ENCODE measurements at places on chromosomes 7 and 10. TPM values are rescaled to one million over a fixed set of nuclear protein-coding genes. Genes with fewer than 3 reads are reported as not detected.

DNA sequence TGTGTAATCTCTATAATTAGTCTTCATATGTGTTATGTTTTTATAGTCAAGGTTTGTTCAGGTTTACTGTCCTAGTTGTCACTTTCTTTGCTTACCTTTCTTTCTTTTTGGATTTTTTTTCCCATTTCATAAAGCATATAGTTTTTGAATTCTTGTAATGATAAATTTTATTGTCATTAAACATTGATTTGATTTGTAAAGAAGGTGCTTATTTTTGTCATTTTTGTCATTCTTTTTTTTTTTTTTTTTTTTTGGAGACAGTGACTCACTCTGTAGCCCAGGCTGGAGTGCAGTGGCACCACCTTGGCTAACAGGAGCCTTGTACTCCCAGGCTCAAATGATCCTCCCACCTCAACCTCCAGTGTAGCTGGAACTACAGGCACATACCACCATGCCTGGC, 9.6 kb upstream of the MINDY3 start:
- DNase-seq: no peak

GRCh38 chr7:47253650-47254080, 328.2 kb downstream of the TNS3 start:
- no peak for DNase-seq

DNA sequence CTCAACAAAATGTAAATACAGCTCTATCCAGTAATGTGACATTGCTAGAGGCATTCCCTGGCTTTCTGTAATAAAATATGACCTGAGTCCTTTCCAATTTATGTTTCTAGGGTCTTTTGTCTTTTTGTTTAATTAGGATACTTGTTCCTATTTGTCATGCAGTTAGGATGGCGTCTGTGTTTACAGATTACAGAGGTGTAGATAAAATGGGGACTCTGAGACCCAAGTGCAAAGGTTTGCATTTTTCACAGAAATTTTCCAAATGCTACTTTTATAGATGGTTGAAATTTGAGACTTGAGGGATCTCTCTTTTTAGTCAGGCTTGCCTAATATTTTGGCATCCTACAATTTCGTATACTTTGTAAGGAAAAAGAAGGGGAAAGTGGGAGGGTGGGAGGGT, 332.4 kb downstream of the PTEN start:
- no peak for DNase-seq

The LIPJ gene
- total RNA-seq: 0.22 TPM

- DNase-seq: no peak
These were observed 36.0 kb downstream of the COL17A1 start for GRCh38 chr10:104049504-104050250.

GRCh38 chr7:36167403-36168050, 14.5 kb downstream of the EEPD1 start:
- no peak for DNase-seq

The SLC29A3 gene
- 7.8 TPM for total RNA-seq

The GIMAP2 gene
- total RNA-seq: not detected

The NUP42 gene
- total RNA-seq: 47.7 TPM

- no peak for DNase-seq
These were observed 65.2 kb downstream of the FAM185A start for GRCh38 chr7:102814025-102814471.

GRCh38 chr7:88688222-88688621, 71.3 kb upstream of the ZNF804B start:
- DNase-seq: no peak

- no peak for DNase-seq
These were observed 73.3 kb upstream of the CHCHD3 start for GRCh38 chr7:133155146-133155545.

DNA sequence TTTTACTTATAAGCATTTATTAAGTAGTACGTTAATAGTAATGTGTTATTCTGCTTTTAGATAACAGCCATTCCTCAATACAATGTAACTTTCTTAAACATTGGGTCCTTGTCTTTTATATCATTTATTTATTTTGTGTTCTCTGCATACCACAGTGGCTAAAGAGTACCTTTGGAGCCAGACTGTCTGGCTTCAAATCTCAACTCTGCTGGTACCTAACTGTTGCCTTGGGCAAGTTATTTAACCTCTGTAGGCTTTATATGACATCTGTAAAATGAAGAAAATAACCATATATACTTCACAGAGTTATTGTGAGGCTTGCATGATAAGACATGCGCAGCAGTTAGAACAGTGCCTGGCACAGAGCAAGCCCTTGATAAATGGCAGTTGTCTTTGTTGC, 397.6 kb downstream of the MDFIC start:
- no peak for DNase-seq

GRCh38 chr10:113115556-113115955, 165.5 kb downstream of the TCF7L2 start:
- DNase-seq: no peak

- no peak for DNase-seq
These were observed 279.9 kb upstream of the MKLN1 start for GRCh38 chr7:131047651-131048304.

GRCh38 chr10:115118346-115118745, 25.2 kb downstream of the ATRNL1 start:
- DNase-seq: no peak

DNA sequence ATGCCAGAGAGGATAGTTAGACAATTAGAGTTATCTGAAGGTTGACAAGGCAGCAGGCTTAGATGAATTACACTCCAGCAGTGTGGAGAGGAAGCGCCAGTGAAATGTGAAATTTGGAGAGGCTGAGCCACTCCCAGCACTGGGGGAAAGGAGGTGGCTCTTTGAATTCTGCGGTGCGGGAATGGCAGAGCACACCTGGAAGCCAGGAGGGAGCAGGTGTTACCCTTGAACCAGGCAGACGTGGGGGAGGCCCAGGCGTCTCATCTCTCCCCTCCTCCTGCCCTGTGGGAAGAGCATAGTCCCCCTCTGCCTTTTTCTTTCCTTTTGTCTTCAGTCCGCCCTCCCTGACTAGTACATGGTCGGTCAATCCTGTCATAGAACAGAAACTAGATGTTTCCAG, 203.1 kb downstream of the DPP6 start:
- no peak for DNase-seq

The SORCS1 gene
- 3.3 TPM for total RNA-seq

DNA sequence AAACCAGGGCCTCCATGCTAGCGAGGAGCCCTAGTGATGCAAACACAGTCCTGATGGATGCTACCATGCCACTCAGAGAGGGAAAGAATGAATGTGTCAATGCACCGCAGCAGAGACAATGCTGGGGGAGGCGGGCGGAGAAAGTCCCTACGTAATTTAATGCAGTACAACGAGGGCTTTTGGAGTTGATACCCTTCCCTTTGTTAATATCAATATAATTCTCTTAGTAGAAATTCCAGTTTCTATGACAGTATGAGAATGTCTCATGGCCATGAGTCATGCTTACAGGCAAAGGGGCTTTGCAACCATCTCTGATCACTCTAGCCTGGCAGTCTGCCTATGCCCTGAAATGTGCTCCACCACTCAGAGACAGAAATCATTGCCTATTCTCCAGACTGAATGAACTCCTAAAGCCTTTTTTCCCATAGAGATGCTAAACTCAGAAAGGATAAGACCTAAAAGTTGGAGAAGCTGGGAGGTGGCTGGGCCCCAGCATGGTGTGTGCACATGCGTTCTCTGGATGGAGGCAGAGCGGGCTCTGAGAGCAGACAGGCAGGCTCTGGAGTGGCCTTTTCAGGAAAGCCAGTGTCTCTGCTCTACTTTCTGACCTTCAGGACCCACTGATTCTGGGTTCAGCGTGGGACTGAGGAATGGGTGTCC, 20.3 kb upstream of the GIMAP2 start:
- DNase-seq: no peak

GRCh38 chr7:84492098-84493034, 297.8 kb upstream of the SEMA3A start:
- DNase-seq: peak; percentile 62

The LRRD1 gene
- 0.15 TPM for total RNA-seq

The FZD1 gene
- 4.9 TPM for total RNA-seq

DNA sequence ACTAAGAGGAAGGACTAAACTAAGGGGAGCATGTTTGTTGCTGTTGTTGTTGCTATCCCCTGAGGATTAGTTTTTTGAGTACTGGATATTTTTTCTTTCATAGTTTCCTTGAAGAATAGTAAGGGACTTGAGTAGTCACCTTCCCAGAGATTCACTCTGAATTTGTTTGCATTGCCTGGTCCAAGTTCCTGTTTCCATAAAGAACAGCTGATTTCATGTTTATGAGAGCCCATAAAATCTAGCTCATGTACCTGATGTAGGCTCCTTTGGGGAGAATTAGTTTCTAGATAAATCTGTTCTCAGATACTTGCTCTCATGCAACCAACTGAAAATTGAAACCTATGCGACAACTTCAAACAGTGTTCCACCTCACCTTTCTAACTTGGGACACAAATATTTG, 464.4 kb upstream of the MBL2 start:
- DNase-seq: no peak

The SFTPA2 gene
- 0.39 TPM for total RNA-seq

The LRRN3 gene
- total RNA-seq: 6.3 TPM

DNA sequence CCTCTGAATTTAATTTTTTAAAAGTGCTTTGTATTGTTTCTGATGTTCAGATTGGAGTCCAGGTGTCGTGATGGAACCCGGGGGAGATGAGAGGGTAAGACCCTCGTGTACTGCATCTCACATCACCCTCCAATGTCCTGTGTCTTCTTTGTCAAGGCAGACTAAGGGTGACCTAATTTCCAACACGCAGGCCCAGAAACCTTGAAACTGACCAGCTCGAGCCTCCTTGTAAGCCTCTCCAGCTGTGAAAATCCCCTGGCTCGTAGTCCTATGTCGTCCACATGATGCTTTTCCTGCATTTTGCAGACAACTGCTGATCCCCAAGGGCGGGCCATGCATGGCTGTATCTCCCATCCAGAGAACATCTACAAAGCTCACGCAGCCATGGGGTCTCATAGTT, 220.2 kb downstream of the ARHGAP12 start:
- DNase-seq: peak; percentile 25

DNA sequence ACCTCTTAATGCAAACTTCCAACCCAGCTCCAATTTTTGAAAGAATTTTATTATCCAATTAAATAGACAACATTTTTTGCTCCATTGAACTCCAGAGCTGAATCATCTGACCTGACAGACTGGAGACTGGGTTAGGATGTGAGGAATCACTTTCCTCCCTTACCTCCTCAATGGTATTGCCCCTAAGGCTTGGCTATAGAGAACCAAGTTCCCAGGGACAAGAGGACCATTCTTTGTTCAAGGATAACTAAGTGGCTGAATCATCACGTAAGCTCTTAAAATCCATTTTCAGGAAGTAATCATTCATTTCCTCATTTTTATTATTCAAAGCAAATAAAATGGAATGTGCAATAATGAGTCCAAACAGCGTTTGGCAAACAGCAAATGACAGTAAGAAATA, 335.1 kb downstream of the GATA3 start:
- no peak for DNase-seq

DNA sequence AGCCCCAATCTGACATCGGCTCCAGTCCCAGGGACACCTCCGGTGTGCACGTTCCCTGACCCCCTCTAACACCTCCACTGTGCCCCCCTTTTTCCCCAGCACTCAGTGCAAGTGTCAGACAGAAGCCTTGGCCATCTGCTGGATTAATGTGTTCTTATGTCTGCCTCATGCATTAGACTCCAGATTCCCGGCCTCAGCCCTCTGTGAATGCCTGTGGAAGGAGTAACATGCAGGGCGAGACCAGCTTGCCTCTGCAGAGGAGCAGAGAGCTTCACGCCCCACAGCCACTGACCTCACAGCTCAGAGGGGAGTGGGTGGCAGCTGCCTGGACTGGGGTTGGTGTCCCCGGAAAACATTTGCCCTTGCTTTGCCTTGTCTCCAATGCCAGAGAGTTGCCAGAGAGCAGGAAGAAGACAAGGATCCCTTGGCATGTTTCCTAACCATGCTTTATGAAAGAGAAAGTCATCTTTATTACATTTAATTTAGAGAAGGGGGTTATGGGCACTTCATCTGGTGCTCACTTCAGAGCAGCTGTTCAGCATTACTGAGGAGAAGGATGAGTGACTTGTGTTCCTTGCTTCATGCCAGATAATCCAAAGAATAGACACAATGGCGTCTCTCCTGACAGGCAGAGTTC, 91.6 kb upstream of the CXCL12 start:
- DNase-seq: no peak

GRCh38 chr7:39921506-39922175, 28.4 kb upstream of the CDK13 start:
- DNase-seq: no peak

DNA sequence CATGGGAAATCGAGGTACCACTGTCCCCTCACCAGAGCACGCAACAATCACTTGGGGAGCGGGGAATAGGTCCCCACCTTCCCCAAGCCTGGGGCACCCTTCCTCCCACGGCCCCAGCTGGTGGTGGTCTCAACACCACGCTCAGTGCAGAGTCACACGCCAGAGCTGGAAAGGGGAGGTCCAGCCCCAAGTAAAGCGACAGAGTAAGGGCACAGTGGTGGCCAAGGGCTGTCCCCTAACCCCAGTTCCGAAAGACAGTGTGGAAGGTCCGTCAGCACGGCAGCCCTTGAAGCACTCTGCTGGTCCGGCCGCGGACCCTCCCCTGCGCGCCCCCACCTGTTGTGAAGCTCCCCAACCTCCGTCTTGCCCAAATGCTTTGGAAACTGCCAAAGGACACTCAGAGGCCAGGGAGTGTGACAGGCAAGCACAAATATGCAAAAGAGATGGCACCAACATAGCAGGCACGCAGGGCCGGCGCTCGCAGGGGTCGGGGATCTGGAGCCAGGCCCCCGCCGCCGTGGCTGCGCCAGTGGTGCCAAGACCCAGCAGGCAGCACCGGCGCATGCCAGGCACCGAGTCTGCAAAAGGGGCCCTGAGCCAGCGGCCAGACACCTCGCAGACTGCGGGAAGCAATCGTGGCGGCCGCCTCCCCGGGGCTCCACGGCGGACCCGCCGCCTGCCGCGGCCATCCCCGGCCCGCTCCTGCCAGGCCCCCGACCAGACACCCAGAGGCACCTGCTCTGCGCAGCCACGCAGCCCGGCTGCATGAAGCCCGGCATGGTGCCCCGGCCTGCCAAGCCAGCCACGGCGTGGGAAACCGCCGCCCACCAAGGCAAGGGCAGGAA, 51.6 kb upstream of the SRRM3 start:
- DNase-seq: no peak

- DNase-seq: no peak
These were observed 95.8 kb downstream of the CFAP58 start for GRCh38 chr10:104449391-104449790.

- no peak for DNase-seq
These were observed 120.0 kb downstream of the LYZL1 start for GRCh38 chr10:29408847-29409240.

DNA sequence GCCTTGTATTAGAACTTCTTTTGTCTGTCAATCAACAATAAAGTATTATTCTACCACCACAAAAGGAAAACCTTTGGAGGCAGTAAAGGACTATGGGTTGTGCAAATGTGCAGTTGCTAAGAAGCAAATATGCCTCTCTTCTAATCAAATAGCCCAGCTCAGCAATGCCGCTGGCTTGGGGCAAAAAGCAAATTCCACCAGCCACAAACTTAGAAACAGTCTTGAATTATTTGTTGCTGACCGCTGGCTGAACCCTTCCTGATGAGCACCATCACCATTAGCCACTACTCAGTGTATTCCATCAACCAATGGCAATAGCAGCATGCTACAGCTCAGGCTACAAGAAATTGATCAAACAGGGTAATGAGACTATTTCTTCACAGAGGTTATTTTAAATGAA, 51.0 kb downstream of the SKAP2 start:
- DNase-seq: no peak
